A549 treated with dexamethasone at 1 μM for 4 hours (cell line): ENCODE measurements at places on chromosomes 13 and 19. TPM values are rescaled to one million over a fixed set of nuclear protein-coding genes. Genes with fewer than 3 reads are reported as not detected.

MUC16 gene
- 0.06 to 0.07 TPM (median 0.06 TPM) in 4 of 5 replicates, not detected in the other for total RNA-seq

BCAM gene
- total RNA-seq, result 56.0 to 89.4 TPM (median 81.7 TPM) in 5 replicates

ZBTB32 gene
- not detected in 5 replicates for total RNA-seq

NCAN gene
- total RNA-seq, result 0.04 to 0.15 TPM (median 0.06 TPM) in 5 replicates

TLE2 gene
- 1.7 to 4.0 TPM (median 3.0 TPM) in 5 replicates for total RNA-seq

SYCN gene
- not detected in 5 replicates for total RNA-seq

C13orf42 gene
- total RNA-seq, result not detected in 5 replicates

ZNF420 gene
- total RNA-seq, result 4.2 to 5.5 TPM (median 4.5 TPM) in 5 replicates

CALR3 gene
- 0.12 TPM in 1 of 5 replicates, not detected in the others for total RNA-seq

INAFM1 gene
- total RNA-seq, result 4.7 to 9.6 TPM (median 8.9 TPM) in 5 replicates

ZNF729 gene
- not detected in 5 replicates for total RNA-seq

CGB7 gene
- total RNA-seq, result 0.23 to 0.86 TPM (median 0.45 TPM) in 5 replicates

OR7C1 gene
- not detected in 5 replicates for total RNA-seq

CPT1C gene
- 11.3 to 13.2 TPM (median 12.1 TPM) in 5 replicates for total RNA-seq

SH2D3A gene
- 13.8 to 19.4 TPM (median 18.8 TPM) in 5 replicates for total RNA-seq

NXNL1 gene
- not detected in 5 replicates for total RNA-seq

FGF21 gene
- not detected in 5 replicates for total RNA-seq

DMPK gene
- total RNA-seq, result 24.2 to 45.1 TPM (median 38.9 TPM) in 5 replicates

TMPRSS9 gene
- 0.04 TPM in 1 of 5 replicates, not detected in the others for total RNA-seq

NECTIN2 gene
- 68.1 to 82.4 TPM (median 79.9 TPM) in 5 replicates for total RNA-seq

ZNF577 gene
- 0.06 to 0.13 TPM (median 0.09 TPM) in 4 of 5 replicates, not detected in the other for total RNA-seq
